ENCODE measurements at places on chromosomes 16 and 17. TPM values are rescaled to one million over a fixed set of nuclear protein-coding genes. Genes with fewer than 3 reads are reported as not detected.
A peak's percentile ranks its signal among the peaks of the same experiment; 100 is the strongest.

HOXB8 gene
- total RNA-seq: not detected

- H3K4me3 ChIP-seq: no peak overlapping the region
- H3K4me1 ChIP-seq: peaks cover 22% of the 10 kb centered on the region
- no peaks in the 10 kb centered on the region for H3K27me3 ChIP-seq
- DNase-seq: no peak
- peak overlapping the region; percentile 50 for H3K27ac ChIP-seq
- H3K36me3 ChIP-seq: no peaks in the 10 kb centered on the region
These were observed 44.2 kb downstream of the USP22 start for GRCh38 chr17:20998571-20999043.

DNA sequence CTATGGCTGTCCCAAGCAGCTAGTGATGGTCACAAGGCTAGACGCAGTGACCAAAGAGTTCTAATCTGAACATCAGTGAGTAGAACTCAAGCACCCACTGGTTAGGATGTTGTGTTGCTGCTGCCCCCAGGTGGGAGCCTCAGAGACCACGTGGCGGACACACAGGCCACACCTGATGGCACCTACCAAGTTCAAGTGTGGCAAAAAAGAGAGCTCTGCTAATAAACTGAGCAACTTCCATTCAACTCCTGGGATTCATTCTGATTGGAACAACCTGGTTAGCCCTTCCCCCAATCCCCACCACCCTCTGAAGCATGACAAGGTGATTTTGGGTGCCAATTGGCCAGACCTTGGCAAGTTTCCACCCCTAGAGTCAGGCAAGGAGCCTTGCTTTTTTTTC lies 3.5 kb upstream of the LCMT1 start:
- no peaks in the 10 kb centered on the region for H3K36me3 ChIP-seq
- H3K27ac ChIP-seq: peak overlapping the region; percentile 96
- H3K4me3 ChIP-seq: no peak overlapping the region
- no peak for DNase-seq

CYBA gene
- total RNA-seq: 19.4 TPM

DNA sequence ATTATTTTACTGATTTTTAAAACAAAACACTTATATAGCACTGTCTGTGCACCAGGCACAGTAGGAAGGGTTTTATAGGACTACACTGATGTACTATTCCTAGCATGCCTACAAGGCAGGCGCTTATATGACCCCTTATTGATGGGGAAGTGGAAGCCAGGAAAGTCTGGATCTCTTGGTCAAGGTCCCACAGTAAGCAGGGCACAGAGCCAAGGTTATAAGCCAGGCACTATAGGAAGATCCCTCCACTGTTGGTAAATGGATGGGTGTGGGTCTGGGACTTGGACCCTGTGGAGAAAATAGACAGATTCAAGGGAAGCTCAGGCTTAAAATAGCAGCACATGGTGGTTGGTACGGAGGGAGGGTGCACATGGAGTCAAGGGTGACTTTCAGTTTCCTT lies 59.1 kb upstream of the PLCG2 start:
- no peak for DNase-seq
- H3K27ac ChIP-seq: no peak overlapping the region
- H3K4me3 ChIP-seq: no peak overlapping the region
- no peaks in the 10 kb centered on the region for H3K36me3 ChIP-seq

SDR42E2 gene
- not detected for total RNA-seq

- no peaks in the 10 kb centered on the region for H3K27me3 ChIP-seq
- no peak for DNase-seq
- peaks cover under 1% of the 10 kb centered on the region for H3K4me1 ChIP-seq
- no peak overlapping the region for H3K27ac ChIP-seq
These were observed 4.7 kb downstream of the FBXL16 start for GRCh38 chr16:700684-701584.

GRCh38 chr17:51430591-51430990 lies 170.2 kb downstream of the UTP18 start:
- H3K36me3 ChIP-seq: no peaks in the 10 kb centered on the region
- H3K27me3 ChIP-seq: no peaks in the 10 kb centered on the region
- H3K4me3 ChIP-seq: no peak overlapping the region
- H3K27ac ChIP-seq: no peak overlapping the region
- H3K4me1 ChIP-seq: no peaks in the 10 kb centered on the region

DNA sequence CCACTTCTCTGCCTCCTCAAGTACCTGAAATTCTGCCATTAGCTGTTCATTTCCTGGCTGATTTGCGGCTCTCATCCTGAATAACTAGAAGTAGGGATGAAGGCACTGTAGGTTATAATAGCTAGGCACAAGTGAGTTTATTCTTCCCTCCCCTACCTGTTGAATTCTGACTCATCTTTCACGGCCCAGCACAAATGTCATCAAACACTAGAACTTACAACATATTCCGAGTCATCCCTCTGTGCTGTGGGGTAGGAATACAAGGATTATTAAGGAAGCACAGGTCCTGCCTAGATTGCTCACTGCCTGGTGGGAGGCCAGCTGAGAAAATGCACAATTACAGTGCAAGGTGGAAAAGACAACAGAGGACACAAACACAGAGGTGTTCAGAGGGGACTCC lies 103.7 kb upstream of the ASIC2 start:
- H3K4me3 ChIP-seq: no peak overlapping the region
- no peak for DNase-seq
- H3K27me3 ChIP-seq: no peaks in the 10 kb centered on the region
- no peaks in the 10 kb centered on the region for H3K36me3 ChIP-seq

GRCh38 chr16:68097088-68097487 lies 11.9 kb downstream of the NFATC3 start:
- H3K4me3 ChIP-seq: no peak overlapping the region
- no peak for DNase-seq
- H3K27ac ChIP-seq: peak overlapping the region; percentile 90
- no peaks in the 10 kb centered on the region for H3K27me3 ChIP-seq
- peaks cover 67% of the 10 kb centered on the region for H3K4me1 ChIP-seq
- no peaks in the 10 kb centered on the region for H3K36me3 ChIP-seq

DNA sequence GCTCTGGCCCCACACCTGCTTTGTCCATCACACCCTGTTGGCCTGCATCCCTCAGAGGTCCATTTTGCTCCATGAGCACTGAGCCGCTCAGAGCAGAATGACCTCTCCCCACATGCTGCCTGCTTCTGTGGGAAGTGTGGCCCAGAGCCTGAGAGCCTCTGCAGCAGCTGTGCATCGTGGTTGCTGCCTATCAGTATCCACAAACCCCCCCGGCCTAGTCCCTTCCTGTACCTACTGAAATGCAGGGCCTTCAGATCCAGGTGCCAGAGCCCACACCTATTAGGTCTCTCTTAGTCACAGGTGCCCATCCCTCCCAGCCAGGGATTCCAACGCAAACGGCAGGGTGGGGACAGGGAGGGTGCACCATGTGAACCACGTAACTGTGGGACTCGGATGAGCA lies 16.6 kb upstream of the TRPV3 start:
- no peak for DNase-seq
- peaks cover 62% of the 10 kb centered on the region for H3K36me3 ChIP-seq
- H3K27ac ChIP-seq: no peak overlapping the region

DNA sequence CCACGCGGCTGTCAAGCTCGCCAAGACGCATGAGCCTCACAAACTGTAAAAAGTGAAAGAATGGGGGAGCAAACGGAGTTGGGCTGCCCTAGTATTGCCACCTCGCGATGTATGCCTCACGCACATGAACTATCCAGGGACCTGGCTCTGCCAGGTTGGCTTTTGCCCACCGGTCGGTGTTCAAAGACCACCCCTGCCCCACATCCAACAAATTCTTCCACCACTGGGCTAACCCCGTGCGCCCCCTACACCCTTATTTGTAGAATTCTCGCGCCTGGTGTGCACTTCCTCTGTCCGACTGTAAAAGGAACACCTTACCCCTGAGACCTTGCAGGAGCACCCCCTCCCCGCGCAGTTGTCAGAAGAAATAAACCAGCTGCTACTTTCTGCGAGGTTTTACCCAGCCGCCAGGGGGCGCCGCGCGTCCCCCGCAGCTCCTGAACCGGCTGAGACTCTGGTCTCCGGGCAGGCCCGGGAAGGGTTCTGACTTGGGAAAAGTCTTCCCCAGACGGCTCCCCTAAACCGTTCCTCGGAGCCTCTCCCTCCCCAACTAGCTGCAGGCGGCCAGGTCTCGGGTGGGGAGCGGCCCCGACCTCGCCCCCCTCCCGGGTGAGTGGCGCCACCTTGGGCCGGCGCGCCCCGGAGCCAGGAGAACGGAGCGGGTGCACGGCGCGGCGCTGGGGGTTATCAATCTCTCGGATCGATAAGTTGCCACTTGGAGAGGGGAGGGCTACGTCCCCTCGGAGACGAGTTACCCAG lies 1.7 kb upstream of the ZNF423 start:
- peak; percentile 87 for DNase-seq
- no peaks in the 10 kb centered on the region for H3K27me3 ChIP-seq
- H3K4me1 ChIP-seq: peaks cover 11% of the 10 kb centered on the region

TNK1 gene
- 0.86 TPM for total RNA-seq

DNA sequence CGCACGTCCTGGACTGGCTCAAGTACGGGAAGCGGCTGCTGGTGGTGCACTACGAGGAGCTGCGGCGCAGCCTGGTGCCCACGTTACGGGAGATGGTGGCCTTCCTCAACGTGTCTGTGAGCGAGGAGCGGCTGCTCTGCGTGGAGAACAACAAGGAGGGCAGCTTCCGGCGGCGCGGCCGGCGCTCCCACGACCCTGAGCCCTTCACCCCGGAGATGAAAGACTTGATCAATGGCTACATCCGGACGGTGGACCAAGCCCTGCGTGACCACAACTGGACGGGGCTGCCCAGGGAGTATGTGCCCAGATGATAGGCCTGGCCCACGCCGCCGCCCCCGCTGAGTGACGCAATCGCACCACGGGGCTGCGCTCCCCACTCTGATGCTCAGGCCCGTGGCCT lies 50.2 kb downstream of the WSCD1 start:
- no peak overlapping the region for H3K4me3 ChIP-seq
- H3K27ac ChIP-seq: no peak overlapping the region
- no peaks in the 10 kb centered on the region for H3K27me3 ChIP-seq
- H3K36me3 ChIP-seq: no peaks in the 10 kb centered on the region
- no peaks in the 10 kb centered on the region for H3K4me1 ChIP-seq

GRCh38 chr16:57536306-57537193 lies at the start of gene CCDC102A:
CCDC102A (minus strand) TSS chr16:57536571; CDS start chr16:57529177, 7,394 bp downstream.
- no peak for DNase-seq
- H3K36me3 ChIP-seq: no peaks in the 10 kb centered on the region
- H3K27ac ChIP-seq: peak within 1 kb of the TSS; percentile 51
- H3K4me3 ChIP-seq: peak within 1 kb of the TSS; percentile 83
- H3K27me3 ChIP-seq: no peaks in the 10 kb centered on the region

- no peaks in the 10 kb centered on the region for H3K4me1 ChIP-seq
- no peak overlapping the region for H3K27ac ChIP-seq
- no peak for DNase-seq
- no peak overlapping the region for H3K4me3 ChIP-seq
These were observed 13.1 kb downstream of the CPSF4L start for GRCh38 chr17:73248532-73248931.

DNA sequence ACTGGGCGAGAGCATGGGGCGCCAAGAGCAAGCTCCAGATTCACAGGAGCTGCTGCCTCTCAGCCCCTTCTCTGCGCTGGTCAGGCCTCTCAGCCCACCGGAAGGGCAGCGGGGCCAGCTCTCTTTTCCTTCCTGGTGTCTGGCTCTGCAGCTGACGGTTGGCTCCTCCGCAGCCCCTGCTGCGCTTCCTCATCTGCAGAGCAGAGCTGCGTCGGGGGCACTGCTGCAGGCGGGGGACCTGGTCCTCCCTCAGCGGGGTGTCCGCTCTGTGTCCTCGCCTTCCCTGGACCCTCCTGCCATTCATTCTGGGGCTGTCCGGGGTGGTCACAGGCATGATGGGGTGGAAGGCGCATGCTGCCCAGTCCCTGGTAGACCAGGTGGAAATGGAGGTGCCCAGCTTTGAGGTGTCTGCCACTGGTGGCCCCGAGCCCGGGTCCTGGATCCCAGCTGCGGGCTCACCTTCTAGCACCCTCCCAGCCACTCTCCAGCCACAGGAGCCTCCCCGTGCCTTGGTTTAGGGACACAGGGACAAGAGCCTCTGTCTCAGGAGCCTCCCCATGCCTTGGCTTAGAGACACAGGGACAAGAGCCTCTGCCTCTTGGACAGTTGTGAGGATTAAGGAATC lies 84.8 kb downstream of the IRF8 start:
- H3K27me3 ChIP-seq: peaks cover 12% of the 10 kb centered on the region
- DNase-seq: no peak
- H3K4me3 ChIP-seq: no peak overlapping the region
- no peaks in the 10 kb centered on the region for H3K36me3 ChIP-seq
- no peaks in the 10 kb centered on the region for H3K4me1 ChIP-seq

TMED6 gene
- total RNA-seq: 0.26 TPM

PPY gene
- total RNA-seq: not detected

- no peak for DNase-seq
- H3K36me3 ChIP-seq: peaks cover 8% of the 10 kb centered on the region
- peak overlapping the region; percentile 44 for H3K4me3 ChIP-seq
- H3K27me3 ChIP-seq: no peaks in the 10 kb centered on the region
- H3K4me1 ChIP-seq: peaks cover 5% of the 10 kb centered on the region
These were observed 1.4 kb upstream of the HOXB2 start for GRCh38 chr17:48546137-48546923.

GRCh38 chr16:55832773-55833691 lies at the start of gene CES1:
CES1 (minus strand) TSS chr16:55833096; CDS start chr16:55833055, 41 bp downstream.
- peak within 1 kb of the TSS; percentile 44 for H3K4me3 ChIP-seq
- H3K27ac ChIP-seq: no peak within 1 kb of the TSS
- DNase-seq: peak; percentile 44
- no peaks in the 10 kb centered on the region for H3K36me3 ChIP-seq
- no peaks in the 10 kb centered on the region for H3K4me1 ChIP-seq

DNA sequence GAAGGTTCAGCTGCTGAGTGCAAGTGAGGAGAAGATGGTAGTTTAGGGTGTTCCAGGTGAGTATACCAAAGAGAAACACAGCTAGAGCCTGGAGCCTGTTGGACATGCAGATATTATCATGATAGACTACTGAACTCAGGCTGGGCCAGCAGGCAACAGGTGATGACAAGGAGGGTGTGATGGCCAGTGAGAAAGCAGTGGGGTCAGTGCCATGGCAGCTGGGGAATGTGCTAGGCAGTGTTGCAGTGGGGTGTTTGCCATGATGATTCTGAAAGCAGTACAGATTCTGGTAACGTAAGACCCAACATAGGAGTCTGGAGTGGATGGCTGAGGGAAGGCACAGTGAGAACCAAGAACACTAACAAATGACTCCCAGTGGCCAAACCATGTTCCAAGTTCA lies 57.4 kb downstream of the SHISA6 start:
- no peaks in the 10 kb centered on the region for H3K36me3 ChIP-seq
- no peak for DNase-seq
- no peaks in the 10 kb centered on the region for H3K4me1 ChIP-seq
- H3K4me3 ChIP-seq: no peak overlapping the region
- no peak overlapping the region for H3K27ac ChIP-seq

GRCh38 chr17:31085563-31085962 lies 9.2 kb upstream of the NF1 start:
- no peaks in the 10 kb centered on the region for H3K36me3 ChIP-seq
- H3K27me3 ChIP-seq: no peaks in the 10 kb centered on the region
- no peak for DNase-seq
- H3K27ac ChIP-seq: no peak overlapping the region
- no peak overlapping the region for H3K4me3 ChIP-seq

DNA sequence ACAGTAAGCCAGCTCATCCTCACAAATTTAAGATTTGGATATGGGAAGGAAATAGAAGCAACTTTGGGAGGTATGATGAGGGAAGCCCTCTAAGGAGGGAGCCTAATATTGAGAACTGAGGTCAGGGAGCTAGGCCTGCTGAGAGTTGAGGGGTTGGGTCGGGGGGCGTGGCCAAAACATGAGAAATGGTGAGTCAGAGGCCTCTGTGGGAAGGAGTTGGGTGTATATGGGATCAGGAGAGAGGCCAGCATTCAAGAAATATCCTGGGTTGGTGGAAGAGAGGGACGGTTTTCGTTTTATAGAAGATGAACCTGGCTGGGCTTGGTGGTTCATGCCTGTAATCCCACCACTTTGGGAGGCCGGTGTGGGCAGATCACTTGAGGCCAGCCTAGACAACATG lies 48.4 kb downstream of the CLEC16A start:
- H3K27me3 ChIP-seq: no peaks in the 10 kb centered on the region
- H3K4me1 ChIP-seq: no peaks in the 10 kb centered on the region
- peaks cover 37% of the 10 kb centered on the region for H3K36me3 ChIP-seq
- no peak overlapping the region for H3K27ac ChIP-seq

Data from psoas muscle (tissue), 8 donors.